ENCODE measurements at places on chromosomes 7 and 10.

GRCh38 chr10:31698181-31698830 lies 230.3 kb downstream of the ARHGAP12 start:
- DNase-seq = no peak

DNA sequence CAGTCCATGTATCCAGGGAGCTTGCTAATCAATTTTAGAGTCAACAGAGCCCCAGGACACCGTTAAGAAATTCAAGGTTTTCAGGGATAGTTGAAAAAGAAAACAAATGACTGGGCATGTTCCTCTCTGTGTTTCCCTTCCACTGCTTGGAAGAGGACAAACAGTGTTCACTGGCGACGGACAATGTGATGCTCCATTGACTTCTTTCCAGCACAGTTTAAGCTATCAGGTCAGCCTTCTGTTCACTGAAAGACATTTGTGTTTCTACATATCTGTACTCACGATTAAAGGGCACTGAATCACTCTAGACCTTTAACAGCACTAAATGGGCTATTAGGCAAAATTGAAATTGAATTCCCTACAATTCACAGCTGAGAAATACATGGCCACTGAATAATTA lies 123.6 kb downstream of the RNLS start:
- DNase-seq = no peak

DNA sequence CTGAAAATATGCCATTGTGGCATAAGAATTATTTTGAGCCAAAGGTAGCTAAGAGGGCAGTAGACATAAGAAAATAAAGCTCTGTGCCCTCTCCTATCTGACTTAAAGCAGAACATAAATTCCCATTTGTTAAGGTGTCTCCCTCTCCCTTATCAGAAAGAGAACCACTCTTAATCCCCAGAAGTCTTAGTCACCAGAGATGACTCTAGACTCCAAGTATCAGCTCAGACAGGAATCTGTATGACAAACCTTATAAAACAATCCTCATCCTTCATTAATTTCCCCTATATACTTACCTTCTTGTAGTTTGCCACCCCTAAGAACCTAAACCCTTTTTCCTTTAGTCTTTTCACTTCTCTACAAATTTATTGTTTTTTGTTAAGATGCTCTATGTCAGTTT lies 21.8 kb upstream of the PIP4K2A start:
- DNase-seq = no peak

- DNase-seq = no peak
Observed at GRCh38 chr7:2687881-2688318, at the start of gene AMZ1. TSS of gene AMZ1 (plus strand) at chr7:2688202. CDS start at chr7:2700452, 12,250 bp downstream.

GRCh38 chr7:135977742-135978066 lies 545 bp upstream of the MTPN start:
- no peak for DNase-seq

DNA sequence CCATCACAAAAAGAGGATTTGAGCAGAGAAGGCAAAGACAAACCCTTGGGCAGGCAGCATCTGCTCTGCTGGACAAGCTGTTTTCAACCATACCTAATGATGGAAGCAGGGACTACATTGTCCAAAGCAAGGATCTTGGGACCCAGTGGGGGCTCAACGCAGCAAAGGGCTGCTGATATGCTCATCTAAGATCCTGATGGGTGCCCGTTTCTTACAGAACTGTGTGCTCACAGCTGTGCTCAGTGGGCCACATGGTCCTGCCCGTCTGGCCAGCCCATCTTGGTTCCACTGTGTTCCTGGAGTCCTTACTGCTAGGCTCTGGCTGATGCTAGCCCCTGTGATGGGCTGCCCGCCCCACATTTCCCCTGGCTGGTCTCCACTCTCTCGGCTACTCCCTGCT lies 36.1 kb downstream of the GPRIN2 start:
- DNase-seq = no peak

DNA sequence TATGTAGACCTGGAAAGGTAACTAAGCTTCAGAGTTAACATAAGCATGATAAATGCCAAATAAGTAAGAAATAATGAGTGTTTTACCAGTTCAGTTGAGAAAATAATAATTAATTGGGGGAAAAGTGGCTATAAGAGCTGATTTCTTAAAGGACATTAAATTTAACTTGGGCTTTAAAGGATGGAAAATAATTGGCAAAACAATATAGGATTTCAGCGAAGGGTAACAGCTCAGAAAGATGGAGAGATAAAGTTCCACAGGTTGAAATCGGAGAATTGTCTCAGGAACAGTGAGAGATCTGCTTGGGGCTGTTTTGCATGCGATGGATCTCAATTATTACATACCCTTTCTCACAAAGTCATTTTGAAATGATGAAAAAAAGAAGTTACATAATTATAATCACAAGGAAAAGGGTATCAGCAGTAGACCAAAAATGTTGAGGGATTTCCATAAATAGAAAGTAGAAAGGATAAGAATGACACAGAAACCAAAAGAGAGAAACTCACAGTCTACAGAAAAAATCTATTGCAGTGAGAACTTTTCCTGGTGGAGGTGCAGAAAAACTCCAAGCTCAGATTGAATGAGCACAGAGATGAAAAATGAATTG lies 40.1 kb upstream of the ITGB8 start:
- no peak for DNase-seq

DNA sequence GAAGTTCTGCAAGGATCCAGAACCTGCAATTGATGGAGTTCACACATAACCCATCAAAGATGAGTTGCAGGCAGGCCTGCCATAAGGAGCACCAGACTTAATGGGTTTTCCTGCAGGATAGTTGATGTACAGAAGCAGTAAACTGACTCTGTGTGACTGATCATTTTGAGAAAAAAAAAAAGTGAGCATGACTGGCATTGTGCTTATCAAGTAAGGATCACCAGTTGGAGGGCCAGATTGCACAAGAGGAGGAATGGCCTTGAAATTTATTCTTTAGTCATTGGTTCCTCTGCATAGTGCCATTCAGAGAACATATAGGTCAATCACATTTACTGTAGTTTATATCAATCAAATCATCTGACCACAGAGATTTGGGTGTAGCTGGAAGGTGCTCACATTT lies 3.8 kb downstream of the CYP3A43 start:
- DNase-seq = no peak

DNA sequence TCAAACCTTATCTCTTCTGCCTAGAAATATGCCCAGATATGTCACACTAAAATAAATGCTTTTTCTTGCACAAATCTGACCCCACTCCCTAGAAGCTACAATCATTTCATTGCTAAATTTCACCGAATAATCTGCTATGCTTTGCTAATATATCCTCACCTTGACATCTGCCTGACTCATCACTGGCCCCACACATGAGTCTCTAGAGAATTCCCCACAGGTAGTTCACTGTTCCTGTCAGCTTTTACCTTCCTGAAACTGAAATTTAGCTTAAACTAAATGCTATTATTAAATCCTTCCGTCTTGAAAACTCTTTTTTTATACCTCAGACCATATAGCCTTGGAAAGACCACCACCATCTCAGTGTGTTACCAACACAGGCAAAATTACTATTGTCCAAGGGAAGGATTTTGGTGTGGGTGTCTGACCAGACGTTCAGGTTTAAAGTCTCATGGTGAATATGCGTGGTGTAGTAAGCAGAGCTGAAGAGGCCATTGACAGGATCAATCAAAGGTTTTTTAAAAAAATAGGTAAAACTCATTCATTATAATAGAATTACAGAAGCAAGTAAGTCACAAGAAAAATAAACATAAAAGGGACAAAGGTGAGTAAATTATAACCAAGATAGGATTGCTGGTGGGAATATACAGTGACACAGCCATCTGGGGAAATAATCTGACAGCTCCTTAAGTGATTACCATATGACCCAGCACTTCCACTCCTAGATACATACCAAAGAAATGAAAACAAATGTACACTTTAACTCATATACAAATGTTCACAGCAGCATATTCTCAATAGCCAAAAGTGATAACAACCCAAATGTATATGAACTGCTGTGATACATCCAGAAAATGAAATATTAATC lies 173.5 kb downstream of the KMT2E start:
- DNase-seq = no peak

DNA sequence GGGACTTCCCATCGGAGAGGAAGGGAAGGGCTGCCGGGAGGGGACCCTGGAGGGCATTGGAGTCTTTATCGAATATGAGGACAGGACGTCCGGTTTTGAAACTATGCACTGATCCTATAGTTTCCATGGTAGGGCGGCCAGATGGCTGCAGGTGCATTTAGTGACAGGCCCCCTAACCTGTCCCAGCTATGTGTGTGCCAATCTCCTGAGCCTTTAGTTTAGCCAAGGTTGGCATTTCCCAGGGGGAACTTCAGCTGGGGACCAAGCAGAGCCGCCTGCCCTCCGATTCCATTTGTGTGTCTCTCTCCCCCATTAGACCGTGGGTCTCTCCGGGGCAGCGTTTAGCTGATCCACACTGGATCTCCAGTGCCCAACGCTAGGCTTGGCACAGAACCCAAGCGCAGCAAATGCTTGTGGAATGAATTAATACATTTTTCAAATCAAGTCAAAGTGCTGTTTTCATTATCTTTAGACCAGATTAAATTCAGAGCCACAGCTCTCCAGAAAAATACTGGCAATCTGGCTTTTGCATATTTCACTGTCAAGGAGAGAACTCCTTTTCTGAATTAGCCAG lies 19.9 kb downstream of the TMEM270 start:
- DNase-seq = no peak

DNA sequence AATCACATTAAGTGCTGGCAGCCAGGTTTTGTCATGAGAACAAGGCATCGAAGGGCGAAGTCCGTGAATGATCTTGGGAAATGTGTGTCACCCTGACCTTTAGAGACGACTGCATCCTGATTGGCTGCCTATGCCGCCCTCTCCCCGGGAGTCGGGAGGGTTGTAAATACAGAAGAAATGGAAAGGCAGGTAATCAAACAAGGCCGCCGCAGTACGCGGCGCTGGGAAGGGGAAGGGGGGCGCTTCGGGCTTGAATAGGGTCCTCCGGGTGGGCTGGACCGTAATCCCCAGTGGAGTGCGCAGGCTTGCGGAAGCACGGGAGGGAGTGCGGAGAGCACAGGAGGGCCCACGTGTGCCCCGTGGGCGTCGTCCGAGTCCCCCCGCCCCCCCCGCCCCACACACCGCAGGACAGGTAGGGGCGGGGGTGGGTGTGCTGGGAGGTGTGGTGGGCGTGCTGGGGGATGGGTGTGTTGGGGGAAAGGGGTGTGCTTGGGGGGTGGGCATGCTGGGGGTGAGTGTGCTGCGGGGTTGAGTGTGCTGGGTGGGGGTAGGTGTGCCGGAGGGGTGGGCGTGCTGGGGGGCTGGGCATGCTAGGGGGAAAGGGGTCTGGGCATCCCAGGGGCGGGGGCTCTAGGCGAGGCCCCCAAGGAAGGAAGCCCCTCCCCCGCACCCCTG lies 169.4 kb downstream of the ARHGAP12 start:
- DNase-seq = peak; percentile 61

DNA sequence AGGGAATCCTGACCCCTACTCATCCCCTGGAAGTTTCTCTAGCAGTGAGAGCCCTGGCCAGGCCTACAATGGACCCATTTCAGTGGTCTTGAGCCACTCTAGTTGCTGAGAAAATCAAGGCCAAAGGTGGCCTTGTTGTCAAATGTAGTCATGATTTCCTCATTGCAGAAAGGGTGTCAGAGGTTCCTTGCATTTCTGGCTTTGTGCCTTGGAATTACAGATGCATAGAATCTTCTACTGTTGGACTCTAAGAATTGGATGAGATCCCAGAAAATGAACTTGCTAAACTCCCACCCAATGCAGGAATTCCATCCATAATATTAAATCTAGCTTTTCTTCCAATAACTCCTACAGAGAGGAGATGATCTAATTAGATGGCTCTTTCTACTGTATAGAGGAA lies 12.2 kb downstream of the CPA2 start:
- no peak for DNase-seq

GRCh38 chr10:48429309-48429708 lies 122.8 kb downstream of the MAPK8 start:
- DNase-seq = no peak

DNA sequence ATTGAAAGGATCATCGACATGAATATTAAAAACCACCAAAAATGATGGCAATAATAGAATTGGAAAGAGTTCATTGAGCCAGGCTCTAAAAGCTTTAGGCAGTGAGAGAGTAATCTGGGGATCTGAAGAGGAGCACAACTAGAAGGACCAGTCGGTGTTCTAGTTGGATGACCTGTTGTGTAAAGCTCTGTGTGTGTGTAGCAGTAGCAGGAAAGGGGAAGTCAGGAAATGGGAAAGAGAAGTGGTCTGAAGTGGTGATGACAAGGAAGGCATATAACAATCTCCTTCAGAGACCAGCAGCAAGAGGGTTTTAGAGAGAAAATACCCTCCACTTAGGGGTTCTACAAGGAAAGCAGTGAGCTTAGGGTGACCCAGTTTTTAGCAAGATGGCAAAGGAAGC lies 539.2 kb downstream of the HTR7 start:
- DNase-seq = no peak

DNA sequence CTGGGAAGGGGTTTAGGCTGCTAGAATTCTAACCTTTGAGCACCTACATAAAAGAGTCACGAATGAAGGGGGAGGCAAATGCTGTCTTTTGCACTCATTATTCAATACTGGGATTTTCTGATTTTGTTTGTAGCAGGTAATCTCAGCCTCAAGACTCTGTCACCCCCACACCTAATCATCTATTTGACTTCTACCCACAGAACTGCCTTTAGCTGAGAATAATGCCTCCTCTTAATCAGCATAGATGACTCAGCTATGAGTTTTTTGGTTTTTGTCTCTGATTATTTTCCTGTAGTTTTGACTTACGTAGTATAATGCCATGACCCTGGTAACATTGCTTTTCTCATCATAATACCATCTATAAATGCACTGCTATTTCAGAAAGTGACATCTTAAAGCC lies 42.7 kb upstream of the CACNB2 start:
- no peak for DNase-seq

- DNase-seq = no peak
Observed at GRCh38 chr10:14282276-14282675, 48.4 kb downstream of the FRMD4A start.

GRCh38 chr7:23467291-23467805 lies 2.9 kb downstream of the IGF2BP3 start:
- no peak for DNase-seq

DNA sequence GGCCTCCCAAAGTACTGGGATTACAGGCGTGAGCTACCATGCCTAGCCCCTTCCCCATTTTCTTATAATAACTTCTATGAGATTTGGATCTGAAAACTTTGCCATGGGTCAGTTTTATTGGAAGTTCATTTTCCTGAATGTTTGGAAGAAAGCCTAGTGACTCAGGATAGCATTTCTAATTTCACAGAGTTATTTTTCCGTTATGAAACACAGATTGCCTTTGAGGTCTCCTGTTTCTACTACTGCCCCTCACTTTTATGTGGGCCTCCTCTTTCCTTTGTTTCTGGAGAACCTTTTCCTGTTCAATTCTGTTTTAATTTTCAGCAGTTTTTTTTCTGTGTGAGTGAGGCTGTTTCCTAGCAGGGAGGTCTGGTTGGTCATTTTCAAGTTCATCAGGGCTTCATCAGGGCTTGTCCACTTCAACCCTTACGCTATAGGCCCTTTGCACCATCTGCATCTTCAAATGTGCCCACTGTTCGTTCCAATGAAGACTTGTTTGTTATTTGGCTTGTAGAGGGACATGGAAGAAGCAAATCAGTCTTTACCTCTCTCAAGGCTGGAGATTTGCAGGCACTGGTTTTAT lies 58.7 kb downstream of the BMPR1A start:
- no peak for DNase-seq

- no peak for DNase-seq
Observed at GRCh38 chr7:20539201-20539600, 76.3 kb upstream of the ABCB5 start.

- no peak for DNase-seq
Observed at GRCh38 chr7:1428941-1429501, 30.2 kb downstream of the MICALL2 start.

GRCh38 chr7:123879628-123880027 lies 34.7 kb downstream of the HYAL4 start:
- DNase-seq = no peak
